ENCODE measurements at places on chromosomes 3 and 15. TPM values are rescaled to one million over a fixed set of nuclear protein-coding genes. Genes with fewer than 3 reads are reported as not detected.

DNA sequence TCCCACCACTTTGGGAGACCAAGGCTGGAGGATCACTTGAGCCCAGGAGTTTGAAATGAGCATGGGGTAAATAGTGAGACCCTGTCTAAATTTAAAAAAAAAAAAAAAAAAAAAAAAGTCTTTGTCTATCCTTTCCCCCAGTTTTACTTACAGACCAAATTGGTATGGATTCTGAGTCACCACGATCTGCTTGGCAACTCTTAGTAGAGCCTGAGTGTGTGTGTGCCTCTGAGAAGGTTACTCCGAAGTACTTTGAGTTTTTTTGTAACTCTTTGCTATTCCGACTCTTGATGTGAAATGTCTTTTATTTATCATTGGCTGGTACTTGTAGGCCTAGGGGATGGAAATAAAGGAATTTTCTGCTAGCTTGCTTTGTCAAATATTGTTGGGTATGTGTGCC is 63.3 kb downstream of the RBM6 start:
- DNase-seq, result no peak

DNA sequence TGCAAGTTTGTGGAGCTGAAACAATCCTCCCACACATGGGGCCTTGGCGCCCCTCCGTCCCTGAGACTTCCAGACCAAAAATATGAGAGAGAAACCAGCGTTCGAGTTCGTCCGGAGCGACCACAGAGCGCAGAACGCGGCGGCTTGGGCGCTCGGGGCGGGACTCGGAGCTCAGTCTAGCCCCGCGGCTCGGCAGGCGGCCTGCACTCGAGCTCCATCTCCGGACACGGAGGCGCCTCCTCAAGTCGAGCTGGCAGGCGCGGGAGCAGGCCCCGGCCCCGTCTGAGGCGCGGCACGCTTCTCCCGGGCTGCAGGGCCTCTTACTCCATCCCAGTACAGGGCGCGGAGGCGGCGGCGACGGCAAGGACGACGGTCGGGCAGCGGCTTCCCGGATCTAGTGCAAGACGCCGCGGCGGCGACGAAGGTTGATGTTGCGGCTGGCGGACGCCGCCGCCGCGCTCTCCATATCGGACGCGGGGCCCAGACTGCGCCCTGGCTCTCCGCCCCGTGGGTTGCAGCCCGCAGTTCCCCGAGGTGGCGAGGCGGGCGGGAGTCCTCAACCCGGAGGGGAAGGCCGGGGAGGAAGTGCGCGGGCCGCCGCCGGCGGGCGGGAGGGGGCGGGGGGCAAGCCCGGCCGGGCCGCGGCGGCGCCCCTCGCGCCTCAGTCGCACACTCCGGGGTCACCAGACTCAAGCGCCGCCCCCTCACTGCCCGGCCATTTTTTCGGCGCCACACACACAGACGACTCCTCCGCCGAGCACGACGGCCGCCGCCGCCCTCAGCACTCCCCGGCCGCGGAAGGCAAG is 674 bp downstream of the MSL2 start:
- DNase-seq, result peak; percentile 77

DNA sequence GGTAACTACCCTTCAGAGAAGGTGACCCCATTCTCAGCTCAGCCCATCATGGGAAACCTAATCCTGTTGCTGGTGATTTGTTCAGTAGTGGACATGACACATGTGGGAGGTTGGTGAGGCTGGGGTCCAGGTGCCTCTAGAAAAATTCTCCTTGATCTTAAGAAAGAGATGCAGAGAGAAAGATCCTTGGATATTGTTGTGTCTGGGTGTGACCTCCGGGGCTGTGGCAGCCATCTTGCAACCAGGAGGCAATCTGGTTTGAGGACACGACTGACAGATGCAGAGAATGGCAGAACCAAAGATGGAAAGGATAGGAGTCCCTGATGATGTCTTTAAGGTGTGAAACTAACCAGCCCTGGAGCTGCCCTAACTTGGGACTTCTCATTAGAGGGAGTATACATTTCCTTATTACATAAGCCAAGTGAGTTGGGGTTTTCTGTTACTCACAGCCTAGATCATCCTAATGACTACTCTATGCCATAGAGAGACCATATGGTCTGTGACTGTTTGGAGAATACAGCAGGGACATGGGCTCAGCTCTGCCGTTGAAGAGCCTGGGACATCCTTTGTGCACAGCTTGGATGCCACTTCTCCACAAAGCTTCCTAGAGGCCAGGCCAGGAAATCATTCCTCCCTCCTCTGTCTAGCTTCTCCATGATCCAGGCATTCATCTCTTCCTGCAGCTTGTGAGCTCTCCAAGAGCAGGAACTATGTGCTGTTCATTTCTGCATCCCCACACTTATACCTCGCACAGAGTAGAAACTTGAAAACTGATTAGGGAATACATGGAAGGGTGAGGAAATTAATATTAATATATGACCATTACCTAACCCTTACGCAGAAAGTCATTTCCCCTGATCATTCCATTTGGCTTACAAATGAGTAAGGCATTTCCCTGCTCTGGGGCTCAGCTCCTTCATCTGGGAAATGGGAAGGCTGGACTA is 45.9 kb downstream of the HRH1 start:
- DNase-seq, result no peak

DNA sequence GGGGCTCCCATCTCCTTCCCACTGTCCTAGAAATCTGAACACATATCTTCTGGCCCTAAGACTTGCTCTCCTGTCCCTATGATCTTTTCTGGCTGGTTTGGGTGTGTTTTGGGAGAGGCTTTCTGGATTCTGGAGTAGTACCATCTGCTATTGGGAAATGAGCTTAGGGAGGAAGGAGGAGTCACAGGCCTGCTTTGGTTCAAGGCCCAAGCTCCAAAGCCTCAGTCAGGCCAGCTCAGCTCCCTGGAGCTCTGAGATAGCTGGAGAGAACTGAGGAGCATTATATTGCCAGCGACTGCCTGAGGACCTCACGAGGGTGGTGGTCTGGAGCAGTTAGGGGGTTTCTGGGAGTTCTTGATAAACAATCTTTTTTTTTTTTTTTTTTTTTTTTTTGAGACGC is 18.7 kb downstream of the RASGRF1 start:
- DNase-seq, result no peak

Gene GRIP2
- total RNA-seq, result 6.6 TPM

DNA sequence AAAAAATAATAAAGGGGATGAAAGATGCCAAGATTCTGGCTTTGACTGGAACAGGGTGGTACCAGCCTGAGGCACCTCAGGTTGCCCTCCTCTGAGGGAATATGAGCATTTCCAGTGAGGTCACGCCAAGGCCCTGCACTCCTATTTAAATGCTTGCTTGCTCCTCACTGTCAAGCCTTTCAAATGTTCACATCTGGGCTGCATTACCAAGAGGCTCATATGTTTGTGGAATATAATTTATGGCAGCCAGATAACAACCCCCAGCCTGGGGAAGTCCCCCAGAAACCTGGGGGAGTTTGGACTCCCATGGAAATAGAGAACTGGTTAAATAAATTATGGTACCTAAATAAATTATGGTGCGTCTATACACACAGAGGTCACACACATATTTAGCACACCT is 88.4 kb downstream of the FRMD4B start:
- DNase-seq, result no peak

DNA sequence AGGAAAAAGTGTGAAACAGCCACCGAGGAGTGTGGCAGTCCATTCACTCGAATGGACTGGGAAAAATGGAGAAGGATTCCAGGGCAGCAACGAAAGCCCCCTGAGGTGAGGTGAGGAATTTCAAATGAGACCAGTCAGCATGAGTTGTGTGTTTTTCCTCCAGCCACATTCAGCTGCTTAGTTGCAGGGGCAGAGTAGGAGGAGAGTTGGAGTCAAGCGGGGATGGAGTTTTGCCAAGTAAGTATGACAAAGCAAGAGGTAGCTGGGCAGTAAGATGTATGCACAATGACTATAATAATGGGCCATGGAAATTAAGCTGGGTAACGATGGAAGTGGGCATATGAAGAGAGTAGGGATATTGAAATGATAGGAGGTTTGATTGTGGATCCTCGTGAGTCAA is 64.4 kb downstream of the CCDC54 start:
- no peak for DNase-seq

DNA sequence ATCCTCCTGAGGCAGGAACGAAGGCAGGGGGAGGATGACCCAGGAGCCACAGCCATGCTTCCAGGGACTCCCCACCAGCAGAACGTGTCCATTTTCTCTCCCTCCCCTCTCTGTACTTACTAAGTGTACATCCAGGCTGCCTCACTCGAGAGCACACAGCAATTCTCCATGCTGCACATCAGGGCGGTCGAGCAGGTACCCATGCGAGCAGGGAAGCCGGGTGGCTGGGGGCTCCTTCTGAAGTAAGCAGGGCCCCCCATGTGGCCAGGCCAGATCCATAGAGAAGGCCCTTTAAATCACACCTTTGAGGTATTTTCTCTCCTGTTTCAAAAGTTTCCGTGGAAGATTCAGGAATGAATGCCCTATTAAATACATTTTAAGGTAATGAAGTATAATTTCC is 41.2 kb upstream of the SLC6A11 start:
- DNase-seq, result no peak

DNA sequence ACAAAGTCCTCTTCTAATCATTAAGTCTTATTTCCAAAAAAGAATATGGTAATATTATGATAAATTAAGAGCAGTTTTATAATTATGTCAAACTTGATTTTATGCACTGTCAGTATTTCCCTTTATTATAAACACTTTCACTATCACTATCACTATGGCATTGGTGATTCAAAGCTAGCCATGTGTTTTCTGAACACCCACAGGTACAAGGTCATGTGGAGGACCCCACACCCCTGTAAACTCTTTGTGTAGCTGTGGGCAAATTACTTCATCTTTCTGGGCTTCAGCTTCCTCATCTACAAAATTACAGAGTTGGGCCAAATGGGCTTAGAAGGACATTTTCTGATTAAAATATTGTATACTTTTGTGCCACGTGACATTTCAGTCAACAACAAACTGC is 41.7 kb downstream of the FBXL22 start:
- DNase-seq, result no peak

Gene GOLGA8J
- not detected for total RNA-seq
